ENCODE measurements at places on chromosomes 3 and 15.

- DNase-seq, result no peak
Measured at GRCh38 chr3:118501152-118501551, 533.5 kb downstream of the IGSF11 start.

GRCh38 chr15:63513271-63513670, 8.9 kb downstream of the USP3 start:
- DNase-seq, result no peak

DNA sequence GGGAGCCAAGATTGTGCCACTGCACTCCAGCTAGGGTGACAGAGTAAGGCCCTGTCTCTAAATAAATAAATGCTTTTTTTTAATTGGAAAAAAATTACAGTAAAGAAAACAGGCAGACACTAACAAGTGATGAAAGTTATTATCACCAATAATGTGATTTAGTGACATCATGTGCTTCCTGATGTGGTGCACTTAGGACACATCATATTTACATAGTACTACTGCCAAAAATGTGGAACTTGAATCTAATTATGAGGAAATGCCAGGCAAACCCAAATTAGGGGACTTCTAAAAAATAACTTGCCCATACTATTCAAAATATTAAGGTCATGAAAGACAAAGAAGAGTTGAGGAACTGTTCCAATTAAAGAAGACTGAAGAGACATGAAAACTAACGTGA, 30.8 kb downstream of the MAP4 start:
- DNase-seq, result no peak

DNA sequence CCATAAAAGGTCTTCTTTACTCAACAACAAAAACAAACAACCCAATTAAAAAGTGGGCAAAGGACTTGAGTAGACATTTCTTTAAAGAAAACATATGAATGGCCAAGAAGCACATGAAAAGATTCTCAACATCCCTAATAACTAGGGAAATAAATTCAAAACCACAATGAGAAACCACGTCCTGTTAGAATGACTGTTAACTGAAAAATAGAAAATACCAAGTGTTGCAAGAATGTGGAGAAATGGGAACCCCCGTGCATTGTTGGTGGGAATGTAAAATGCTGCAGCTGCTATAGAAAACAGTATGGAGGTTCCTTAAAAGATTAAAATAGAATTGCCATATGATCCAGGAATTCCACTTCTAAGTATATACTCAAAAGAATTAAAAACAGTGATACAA, 34.8 kb downstream of the NMNAT3 start:
- DNase-seq, result no peak

- no peak for DNase-seq
Measured at GRCh38 chr15:39582977-39583595, 2.2 kb downstream of the THBS1 start.

DNA sequence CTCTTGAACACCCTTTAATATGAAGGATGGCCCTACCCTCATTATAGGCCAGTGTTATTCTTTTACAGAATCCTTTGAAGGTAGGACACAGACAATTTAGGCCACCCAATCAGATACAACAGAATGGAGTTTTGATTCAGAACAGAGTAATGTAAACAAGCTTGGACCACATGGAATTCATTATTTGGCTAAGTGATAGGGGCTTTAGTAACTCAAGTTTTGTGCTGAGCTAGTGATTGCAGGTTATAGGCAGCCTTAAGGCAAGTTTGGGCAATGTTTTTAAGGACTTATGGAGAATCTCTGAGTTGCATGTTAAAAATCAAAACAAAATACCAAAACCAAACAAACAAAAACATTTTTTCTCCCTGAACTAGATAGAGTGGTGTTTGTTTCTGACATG, 312.1 kb upstream of the ROBO1 start:
- no peak for DNase-seq

GRCh38 chr3:25262322-25262721, 165.7 kb upstream of the RARB start:
- no peak for DNase-seq

GRCh38 chr3:16085884-16086608, 88.4 kb upstream of the GALNT15 start:
- DNase-seq, result no peak

GRCh38 chr3:14863333-14864100, 44.8 kb downstream of the FGD5 start:
- DNase-seq, result no peak

DNA sequence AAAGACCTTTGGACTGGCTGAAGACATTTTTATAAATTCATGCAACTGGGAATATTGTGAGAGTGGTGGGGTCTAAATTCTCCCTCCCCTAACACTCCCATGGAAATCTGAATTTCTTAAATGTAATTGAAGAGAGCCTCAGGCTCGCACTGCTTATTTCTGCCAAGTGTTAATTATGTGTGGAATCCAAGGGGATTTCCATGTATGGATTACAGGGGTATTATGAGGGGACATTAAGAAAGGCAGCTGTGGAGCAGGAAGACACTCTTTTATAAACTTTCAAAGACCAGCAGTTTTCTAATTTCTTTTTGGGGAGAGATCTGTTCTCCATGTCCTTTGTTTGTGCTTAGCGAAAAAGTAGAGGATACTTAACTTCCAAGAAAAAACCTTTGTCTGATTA, 152.1 kb upstream of the TBL1XR1 start:
- no peak for DNase-seq

GRCh38 chr15:57045741-57046382, 127.4 kb downstream of the TCF12 start:
- no peak for DNase-seq

- no peak for DNase-seq
Measured at GRCh38 chr3:187746059-187746441, 782 bp upstream of the BCL6 start.

- DNase-seq, result no peak
Measured at GRCh38 chr3:127038923-127039581, 56.1 kb downstream of the PLXNA1 start.

DNA sequence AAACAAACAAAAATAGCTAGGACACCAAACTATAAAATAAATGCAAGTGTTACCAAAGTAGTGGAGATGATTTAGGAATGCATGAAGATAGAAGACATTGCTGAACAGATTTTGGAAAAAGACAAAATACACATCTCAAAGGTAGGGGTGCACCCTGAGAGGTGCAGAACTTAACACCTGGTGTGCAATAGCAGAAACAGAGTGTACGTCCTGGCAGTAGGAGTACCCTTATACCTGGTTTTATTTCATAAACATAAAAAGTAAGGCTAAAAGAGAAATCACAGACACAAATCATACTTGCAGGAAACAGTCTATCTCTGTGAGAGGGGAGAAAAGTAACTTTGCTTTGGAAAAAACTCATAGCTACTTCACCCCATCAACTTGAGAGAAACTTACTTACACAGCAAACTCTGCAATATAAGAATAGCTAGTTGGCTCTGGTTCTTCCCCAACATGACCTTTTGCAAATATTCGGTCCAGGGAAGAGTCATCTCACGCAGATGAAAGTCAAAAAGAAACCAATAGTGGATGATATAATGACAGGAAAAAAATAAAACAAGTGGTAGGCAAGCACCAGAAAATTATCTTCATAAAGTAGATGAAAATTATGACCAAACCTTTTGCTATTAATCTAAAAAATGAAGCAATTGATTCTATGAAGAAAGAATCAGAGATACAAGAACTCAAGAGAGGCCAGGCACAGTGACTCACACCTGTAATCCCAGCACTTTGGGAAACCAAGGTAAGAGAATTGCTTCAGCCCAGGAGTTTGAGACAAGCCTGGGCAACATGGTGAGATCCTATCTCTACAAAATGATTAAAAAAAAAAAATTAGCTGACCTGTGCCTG, 108.9 kb upstream of the BNIP2 start:
- DNase-seq, result no peak

DNA sequence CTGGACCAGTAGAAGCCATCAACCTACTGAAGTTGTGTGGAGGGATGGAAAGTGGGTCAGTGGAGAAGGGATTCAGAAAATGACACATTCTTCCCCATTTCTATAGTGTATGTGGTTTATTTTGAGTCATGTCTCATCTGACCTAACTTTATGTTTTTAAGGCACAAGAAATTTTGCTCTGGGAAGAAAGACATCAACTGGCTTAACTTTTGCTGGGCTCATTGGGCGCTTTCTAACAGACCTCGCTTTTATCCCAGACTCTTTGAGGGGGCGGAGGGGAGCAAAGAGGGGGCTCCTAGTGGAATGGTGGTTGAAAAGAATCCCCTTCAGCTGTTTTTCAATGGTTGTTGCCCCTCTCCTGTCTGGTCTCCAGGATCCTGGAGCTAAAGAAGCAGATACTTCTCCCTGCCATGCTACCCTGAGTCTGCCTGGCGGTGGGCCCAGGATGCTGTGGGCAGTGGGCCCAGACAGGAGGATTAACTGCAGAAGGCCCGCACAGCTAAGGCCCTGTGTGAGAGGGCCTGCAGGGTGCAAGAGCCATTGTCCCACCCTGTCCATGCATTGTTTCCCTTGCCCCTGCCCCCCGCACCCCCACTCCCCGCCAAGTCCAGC, 14.5 kb downstream of the CSRNP1 start:
- DNase-seq, result no peak

- no peak for DNase-seq
Measured at GRCh38 chr3:64161481-64161952, 63.7 kb downstream of the PRICKLE2 start.

- DNase-seq, result no peak
Measured at GRCh38 chr3:114026331-114026730, 30.0 kb downstream of the CCDC191 start.

- no peak for DNase-seq
Measured at GRCh38 chr15:59531066-59531675, 80.4 kb upstream of the GCNT3 start.

GRCh38 chr3:24454856-24455255, 39.8 kb downstream of the THRB start:
- no peak for DNase-seq

- DNase-seq, result no peak
Measured at GRCh38 chr15:72813345-72814004, 29.9 kb upstream of the ADPGK start.

DNA sequence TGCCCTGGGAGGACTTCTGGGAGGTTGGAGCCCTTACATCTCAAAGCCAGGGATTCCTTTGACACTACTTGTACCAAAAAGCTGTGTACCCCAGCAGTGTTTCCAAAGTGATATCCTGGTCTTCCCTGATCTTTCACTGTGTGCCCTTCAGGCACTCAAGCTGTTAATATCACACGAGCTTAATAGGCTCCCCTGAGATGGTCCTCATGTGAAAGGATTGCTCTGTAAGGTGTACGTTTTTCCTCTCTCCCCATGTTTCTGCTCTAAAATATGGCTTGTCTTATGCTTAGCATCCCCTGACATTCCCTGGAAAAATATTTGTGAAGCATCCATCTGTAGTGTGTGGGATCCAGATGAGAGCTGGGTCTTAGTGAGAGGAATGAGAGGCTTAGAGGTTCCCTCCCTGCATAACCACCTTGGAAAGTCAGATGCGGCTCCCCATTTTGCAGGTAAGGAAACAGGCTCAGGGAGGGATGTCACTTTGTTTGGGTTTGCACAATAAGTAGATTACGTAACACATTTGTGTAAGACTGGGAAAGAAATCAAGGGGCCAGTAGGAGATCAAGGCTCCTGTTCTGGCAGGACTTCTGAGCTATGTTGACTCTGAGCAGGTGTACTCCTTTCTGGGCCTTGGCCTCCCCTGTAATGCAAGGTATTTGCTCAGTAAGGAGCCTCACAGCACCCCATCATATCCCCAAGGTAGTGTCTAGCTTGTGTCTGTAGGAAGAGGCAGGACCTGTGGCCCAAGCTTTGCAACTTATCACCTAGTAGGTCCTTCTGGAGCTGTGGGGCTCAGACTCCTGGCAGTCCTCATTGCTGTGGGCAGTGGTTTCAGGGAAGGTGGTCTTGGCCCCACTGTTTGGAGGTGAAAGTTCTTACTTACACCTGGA, 667 bp upstream of the ACOX2 start:
- no peak for DNase-seq

DNA sequence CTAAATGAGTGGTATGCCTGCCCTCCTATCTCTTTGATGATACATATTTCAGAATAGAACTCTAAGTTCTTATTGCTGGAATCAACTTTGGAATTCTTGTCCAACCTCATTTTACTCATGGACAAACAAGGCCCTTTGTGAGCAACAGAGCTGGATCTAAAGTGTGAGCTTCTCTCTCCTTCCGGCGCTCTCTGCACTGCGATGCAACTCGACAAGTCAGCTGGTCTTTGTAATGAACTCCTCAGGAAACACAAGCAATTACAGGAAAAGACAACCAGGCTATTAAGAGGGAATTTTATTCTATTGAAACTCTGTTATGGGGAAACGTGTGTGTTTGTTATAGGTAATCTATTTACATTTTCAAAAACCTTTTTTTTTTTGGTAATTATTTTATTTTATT, 20.3 kb upstream of the NRROS start:
- peak; percentile 39 for DNase-seq

DNA sequence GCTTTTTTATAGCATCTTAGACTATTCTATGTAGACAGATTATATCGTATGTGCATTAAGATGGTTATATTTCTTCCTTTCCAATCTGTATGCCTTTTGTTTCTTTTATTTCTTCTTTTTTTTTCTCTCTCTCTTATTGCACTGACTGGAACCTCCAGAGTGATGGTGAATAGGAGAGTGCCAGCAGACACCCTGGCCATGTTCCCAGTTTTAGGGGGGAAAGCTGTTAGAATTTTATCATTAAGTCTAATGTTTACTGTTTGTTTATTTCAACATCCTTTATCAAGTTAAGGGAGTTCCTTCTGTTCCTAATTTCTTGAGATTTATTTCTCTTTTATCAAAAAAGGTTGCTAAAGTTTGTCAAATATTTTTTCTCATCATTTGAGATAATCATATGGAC, 116.6 kb upstream of the LRTM1 start:
- no peak for DNase-seq

GRCh38 chr15:39426552-39427532, 154.0 kb upstream of the THBS1 start:
- no peak for DNase-seq

GRCh38 chr3:140081887-140082286, 146.9 kb downstream of the CLSTN2 start:
- DNase-seq, result no peak

- no peak for DNase-seq
Measured at GRCh38 chr3:156126467-156126866, 6.1 kb downstream of the KCNAB1 start.

GRCh38 chr3:48934333-48934991, 15.8 kb downstream of the ARIH2 start:
- no peak for DNase-seq

DNA sequence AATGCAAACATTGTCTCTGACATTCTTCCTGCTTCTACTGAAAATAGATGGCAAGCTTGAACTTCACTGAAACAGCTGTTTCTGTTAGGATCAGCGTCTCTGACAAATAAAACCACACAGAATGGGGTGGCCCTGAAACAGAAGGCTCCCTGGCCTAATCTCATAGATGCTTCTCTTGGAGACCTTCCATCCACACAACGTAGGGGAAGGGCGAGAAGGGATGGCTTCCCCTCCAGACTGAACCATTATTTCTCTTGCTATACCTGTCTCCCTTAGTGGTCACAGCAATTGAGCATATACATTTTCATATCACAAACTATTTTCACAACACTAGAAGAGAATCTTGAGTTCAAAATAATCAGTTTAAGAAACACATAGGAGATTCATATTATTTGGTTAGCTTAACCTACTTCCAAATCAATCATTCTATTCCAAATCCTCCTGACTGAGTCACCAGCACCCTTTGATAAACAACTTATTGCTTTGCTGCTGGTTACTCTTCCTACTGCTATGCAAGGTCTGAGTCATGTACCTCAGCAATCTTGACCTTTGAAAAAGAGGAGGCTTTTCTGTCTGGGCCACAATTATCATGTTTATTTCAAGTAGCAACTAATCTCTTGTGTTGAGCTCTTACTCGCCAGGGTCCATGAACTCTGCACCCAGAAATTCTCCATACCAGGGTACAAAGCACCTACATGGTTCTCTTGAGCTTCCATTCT, 45.5 kb downstream of the CBLB start:
- no peak for DNase-seq

GRCh38 chr3:142615171-142615570, 19.0 kb downstream of the PLS1 start:
- DNase-seq, result no peak

Data from neuronal stem cell (in vitro differentiated cells).